ENCODE measurements at places on chromosomes 4 and X.

DNA sequence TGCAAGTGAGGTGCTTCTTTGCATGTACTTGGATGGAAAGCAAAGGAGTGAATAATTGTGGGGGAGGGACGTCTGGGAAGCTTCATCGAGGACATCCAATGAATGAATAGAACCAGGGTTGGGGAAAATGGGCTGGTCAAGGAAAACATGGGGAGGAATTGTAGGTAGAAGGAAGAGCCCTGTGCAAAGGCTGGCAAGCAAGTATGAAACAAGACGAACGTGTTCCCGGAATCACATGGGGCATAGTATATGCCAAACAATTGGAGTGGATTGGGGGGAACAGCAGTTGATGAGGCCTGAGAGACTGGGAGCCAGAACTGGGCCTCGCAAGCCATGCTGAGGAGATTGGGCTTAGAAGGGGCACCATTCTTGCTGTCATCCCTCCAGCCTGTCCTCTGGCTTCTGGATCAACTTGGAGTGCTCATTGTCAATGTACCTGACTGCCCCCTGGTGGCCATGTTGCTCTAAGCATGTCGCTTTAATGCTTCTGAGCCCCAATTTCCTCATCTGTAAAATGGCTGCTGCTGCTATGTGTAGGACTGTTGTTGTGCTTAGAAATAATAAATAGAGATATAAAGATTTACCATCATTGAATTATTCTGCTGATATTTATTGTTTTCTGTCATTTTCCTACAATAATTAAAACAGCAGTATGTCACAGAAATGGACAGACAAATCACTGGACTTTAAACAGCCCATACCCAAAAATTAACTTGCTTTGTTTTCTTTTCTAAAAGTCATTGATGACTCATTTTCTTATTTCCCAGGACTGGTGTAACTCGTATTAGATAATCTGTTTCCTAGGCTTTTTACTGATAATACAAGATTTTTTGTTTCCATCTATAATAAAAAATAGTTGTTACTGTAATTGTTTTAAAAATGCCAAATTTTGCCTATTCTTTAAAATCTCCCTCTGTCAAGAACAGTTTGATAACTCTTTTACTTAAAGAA is 66.4 kb downstream of the JADE3 start:
- peak; percentile 56 for DNase-seq

GRCh38 chr4:152999346-153000075 is 63.4 kb downstream of the FHDC1 start:
- no peak for DNase-seq

DNA sequence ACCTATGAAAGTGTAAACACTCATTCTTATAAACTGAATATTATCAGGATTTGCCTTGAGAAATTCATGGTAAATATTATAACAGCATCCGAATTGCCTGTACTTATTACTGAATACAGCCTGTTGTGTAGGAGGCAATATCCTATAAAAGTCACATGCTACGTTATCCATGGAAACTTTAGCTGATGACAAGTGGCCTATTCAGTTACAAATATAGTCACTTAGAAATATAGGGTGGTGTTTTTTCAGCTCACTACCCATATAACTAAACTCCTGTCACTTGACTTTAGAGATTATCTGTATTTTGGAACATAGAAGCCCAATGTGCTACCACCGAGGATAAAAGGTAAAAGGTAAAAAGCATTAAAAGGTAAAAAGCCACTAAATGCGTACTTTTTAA is 493.4 kb downstream of the INPP4B start:
- no peak for DNase-seq

- no peak for DNase-seq
These were observed 9.7 kb downstream of the MAEA start for GRCh38 chr4:1299301-1299860.

DNA sequence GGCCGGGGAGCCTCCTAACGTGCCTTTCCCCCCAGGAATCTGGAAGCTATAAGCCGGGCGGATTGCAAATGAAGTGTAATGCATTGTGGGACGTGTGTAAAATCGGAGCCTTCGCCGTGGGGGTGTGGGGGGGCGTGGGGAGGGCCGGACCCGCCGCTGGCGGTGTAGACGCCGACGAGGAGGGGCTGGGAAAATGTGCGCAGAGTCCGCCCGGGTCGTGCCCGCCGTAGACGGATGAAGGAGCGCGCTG is 1.3 kb downstream of the STOX2 start:
- DNase-seq: no peak

Measured in effector CD4-positive, alpha-beta T cell (primary cell).